COR-L47 (cell line): ENCODE measurements at places on chromosomes 11 and 22.
A peak's percentile ranks its signal among the peaks of the same experiment; 100 is the strongest.

- no peak for DNase-seq
Measured at GRCh38 chr11:128692753-128693415, 988 bp upstream of the FLI1 start.

DNA sequence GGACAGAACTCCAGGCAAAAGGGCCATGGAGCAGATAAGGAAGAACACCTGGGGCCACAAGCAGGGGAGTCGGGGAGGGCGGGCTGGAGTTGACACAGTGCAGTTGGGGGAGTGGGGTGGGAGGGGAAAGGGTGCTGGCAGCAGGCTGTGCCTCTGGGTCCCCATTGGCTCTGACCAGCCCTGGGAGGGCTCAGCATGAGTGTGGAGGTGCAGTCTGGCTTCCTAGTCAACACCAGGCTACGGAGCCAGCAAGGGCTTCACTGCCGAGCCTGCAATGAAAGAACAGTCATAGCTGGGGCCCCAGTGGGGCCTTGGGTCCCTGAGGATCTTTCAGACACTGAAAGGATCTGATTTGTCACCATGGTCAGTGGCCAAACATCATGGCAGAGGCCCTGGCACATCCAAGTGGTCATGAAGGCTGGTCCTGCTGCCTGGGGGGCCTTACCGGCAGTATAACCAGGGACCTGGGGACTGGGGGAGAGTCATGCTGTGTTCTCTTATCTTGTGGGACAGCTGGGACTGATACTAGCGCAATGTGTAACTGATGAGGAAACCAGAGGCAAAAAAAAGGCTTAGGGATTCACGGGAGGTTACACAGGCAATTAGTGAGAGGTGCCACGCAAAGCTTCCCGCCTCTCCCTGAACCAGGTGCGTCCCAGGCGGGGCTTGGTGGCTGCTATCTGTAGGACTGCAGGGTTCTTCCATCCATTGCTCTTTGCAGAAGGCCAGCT is 11.6 kb downstream of the SLC37A2 start:
- DNase-seq = no peak

DNA sequence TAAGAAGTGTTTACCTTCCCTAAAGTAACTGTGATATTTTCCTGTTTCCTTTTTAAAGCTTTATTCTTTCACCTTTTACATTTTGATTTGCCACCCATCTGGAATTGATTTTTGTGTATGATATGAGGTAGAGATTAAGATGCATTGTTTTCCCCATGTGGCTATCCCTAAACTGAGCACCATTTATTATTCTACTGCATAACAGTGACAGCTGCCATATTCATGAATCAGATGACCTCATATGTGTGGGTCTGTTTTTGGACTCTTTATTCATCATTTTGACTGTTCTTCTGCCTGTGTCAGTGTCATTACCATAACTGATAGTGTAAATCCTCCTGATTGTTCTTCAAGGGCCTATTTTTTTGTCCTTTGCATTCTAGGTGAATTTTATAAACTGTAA is 50.8 kb downstream of the HIPK3 start:
- no peak for DNase-seq

DNA sequence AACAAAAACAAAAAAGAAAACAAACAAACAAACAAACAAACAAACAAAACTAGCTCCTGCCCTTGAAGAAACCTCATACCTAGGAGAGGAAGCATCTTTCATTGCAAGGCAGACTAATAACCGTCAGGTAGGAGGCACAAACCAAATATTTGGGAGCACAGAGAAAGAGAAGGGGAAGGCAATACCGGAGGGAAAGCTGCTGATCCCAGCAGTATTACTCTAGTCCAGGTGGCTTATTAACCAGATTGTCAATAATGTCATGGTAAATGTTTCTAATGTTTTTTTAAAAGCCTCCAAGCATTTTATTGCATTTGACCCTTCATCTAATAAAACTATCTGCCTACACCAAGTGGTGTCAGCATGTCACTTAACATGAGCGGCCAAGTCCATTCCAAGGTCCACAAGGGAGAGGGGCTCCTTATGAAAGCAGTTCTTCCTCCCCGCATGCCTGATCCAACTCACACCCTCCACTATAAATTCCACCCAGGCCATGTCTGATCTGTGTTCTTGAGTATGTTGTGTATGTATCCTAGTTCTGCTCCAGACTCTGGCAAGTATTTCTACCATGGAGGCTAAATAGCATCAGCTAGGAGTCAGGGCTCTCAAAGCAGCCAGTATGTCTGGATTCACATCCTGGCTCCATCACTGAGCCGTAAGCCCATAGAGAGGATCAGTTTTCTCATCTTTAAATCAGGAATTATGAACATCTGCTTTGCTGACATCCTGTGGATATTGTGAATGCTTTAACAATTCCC is 208.1 kb upstream of the TENM4 start:
- no peak for DNase-seq

DNA sequence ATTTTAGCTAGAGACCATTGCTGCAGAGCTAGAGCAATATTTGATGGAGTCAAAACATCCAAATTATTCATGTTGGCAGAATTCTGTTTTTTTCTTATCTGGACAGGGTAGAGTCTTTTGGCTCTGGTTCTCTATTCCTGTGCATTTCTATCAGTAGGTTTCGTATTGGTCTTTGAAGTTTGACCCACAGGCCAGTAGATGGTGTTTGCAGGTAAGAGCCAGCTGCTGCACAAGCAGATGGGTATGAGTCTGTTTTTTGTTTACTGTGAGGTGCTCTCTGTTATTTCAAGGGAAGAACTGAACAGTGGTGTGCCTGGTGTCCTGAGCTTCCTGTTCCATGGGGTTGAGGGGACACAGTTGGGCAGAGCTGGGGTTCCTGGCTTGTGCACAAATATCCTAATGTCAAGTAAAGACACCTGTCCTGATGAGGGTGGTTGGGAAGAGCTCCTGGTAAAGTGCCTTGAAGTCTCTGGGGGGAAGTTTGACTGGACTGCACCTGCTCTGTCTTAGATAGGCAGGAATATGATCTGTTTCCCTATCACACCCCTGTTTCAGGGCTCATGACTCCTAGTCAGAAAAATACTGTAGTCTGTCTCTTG is 34.0 kb upstream of the SLC22A25 start:
- DNase-seq = no peak

GRCh38 chr11:68308068-68308467 is 4.3 kb upstream of the LRP5 start:
- DNase-seq = no peak

DNA sequence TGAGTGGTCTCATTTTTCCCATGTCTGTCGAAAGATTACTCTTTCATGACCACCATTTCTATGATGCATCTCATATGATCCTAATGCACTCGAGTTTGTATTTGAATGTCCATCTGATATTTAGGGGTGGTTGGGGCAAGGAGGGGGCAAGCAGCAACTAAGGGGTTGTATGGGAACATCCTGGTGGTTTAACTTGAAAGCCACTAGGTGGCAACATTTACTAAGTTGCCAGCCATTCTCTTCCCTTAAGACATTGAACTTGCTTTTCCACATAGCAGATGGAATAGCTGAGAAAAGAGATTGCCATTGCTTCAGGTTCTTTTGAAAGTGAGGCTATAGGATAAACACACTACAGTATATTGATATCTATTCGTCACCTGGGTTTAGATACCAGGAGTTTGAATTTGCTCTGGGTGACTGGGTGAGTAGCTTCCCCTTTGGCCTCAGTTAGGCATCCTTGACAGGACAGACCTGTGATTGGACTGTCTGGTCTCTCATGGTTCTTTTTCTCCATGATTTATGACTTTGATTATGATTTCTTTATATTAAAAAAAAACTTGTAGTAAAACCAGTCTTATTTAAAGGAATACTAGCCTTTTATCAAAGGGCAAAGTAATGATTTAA is 32.4 kb downstream of the NF2 start:
- DNase-seq = peak; percentile 43

GRCh38 chr11:12785901-12786300 is 111.7 kb downstream of the TEAD1 start:
- DNase-seq = peak; percentile 86

GRCh38 chr11:127521413-127521812 is 520.8 kb upstream of the KIRREL3 start:
- DNase-seq = no peak

- DNase-seq = no peak
Measured at GRCh38 chr11:98069861-98070260, 950.9 kb upstream of the CNTN5 start.

DNA sequence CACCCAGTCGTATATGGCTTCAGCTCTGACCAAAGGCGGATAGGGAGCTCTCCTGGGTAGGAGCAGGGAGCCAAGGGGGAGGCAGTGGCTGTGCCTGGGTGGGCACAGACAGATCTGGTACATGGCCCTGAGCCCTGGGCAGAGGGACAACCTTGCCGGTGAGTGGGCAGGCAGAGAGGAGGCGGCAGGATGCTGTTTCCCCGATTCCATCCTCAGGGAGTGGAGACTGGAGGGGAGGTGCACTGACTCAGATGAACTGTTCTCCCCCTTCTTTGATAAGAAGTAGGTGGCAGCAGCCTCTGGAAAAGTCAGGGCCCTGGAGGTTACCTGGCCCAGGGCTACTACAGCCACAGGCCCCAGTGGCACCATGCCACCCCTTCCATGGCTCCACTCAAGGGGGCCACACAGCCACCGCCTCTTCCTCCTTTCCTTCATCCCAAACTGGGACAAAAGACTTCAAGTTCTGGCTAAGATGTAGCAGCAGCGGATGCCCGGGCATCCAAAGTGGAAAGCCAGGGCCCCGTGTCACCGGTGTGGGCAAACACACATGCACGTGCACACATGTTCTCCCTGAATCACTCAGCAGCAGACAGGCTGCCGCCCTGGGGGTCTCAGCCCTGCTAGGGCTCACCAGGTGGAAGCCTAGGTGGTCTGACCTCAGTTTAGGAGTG is 13.4 kb downstream of the CXCR5 start:
- no peak for DNase-seq

DNA sequence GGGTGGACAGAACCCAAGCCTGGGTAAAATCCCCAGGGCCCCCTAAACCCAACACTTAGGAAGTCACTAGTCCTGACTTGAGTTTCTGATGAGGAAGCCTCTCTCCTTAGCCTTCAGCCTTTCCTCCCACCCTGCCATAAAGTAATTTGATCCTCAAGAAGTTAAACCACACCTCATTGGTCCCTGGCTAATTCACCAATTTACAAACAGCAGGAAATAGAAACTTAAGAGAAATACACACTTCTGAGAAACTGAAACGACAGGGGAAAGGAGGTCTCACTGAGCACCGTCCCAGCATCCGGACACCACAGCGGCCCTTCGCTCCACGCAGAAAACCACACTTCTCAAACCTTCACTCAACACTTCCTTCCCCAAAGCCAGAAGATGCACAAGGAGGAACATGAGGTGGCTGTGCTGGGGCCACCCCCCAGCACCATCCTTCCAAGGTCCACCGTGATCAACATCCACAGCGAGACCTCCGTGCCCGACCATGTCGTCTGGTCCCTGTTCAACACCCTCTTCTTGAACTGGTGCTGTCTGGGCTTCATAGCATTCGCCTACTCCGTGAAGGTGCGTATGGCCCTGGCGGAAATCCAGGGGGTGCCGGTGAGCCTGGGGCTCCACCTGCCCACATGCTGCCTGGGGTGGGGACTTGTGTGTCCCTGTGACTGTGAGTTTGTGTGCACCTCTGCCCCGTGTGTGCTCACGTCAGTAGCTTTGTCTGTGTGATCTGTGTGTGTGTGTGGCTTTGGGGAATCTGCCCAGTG is at the start of gene IFITM1:
Gene IFITM1 (plus strand): TSS at position 254 of the 767 bp plus-strand sequence. CDS start 131 bp downstream, at position 385.
- no peak for DNase-seq

GRCh38 chr11:101127699-101128570 is 1.7 kb downstream of the PGR start:
- DNase-seq = peak; percentile 15

GRCh38 chr11:117545706-117546105 is 218.1 kb downstream of the CEP164 start:
- no peak for DNase-seq

GRCh38 chr11:58165504-58166106 is 23.3 kb upstream of the OR9Q2 start:
- DNase-seq = no peak

DNA sequence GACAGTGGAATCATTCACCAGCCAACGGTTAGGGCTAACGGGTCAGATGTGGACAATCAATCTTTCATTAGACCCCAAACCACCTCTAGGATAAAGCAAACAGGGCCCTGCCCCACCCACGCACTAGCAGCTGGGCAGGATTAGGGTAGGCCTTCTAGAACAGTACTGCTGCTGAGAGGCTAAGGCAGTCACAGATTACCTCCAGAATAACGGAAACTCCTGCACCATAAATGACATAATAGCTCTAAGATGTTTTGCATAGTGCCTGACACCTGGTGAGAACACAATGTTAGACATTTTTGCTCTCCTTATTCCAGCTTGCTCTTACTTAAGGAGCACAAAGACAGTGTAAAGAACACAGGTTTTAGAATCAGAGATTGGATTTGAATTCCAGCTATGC is 1.8 kb downstream of the SYTL2 start:
- DNase-seq = no peak

- DNase-seq = no peak
Measured at GRCh38 chr11:134758342-134758931, 346.4 kb upstream of the B3GAT1 start.

- no peak for DNase-seq
Measured at GRCh38 chr11:73323464-73323863, 15.4 kb downstream of the ARHGEF17 start.

- DNase-seq = no peak
Measured at GRCh38 chr11:34487430-34487829, 26.2 kb downstream of the ELF5 start.

DNA sequence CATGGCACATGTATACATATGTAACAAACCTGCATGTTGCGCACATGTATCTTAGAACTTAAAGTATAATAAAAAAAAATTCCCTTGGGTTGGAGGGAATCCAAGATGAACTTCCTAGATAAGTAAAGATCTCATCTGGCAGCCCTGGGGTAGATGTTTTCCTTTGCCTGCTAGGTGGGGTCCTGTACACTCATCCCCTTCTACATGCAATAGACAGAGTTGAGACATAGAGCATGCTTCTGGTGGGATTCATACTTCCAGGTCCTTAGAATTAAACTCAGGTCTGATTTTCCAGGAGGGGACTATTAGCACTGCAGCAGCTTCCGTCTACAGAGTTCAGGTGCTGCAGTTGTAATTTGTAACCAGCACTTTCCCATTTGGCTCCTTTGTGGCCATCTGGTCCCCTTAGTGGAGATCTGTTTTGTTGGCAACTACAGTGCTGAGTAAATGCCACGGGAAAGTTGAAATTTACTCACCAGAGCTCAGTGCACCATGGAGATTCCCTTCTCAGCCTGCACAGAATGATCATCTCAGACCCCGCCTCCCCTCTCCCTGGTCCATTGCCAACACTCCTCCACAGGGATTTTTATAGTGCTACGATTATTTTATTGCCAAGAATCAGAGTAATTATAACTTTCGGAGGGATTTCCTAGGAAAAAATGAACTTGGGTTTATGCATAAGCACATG is 220.1 kb upstream of the E2F8 start:
- DNase-seq = no peak

DNA sequence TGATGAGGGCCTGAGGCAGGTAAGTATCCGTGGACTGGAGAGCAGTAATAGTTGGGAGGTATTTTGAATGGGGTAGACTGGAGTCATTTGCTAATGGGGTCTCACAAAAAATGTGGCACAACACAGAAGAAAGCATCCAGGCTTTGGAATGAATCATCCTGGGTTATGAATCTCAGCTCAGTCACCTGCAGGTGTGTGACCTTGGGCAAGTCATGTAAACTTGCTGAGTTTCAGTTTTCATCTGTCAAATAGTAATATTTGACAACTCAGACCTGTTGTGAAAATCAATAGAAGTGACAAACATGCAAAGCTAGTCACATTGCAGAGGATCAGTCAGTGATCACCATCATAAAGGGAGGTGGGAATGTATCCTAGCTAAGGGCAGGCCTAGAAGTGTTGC is 232.0 kb upstream of the TENM4 start:
- no peak for DNase-seq

- no peak for DNase-seq
Measured at GRCh38 chr11:65392899-65393298, 6.5 kb downstream of the FRMD8 start.

- DNase-seq = no peak
Measured at GRCh38 chr11:68302670-68303069, 9.7 kb upstream of the LRP5 start.
